ENCODE measurements at places on chromosomes 3 and 15. TPM values are rescaled to one million over a fixed set of nuclear protein-coding genes. Genes with fewer than 3 reads are reported as not detected.

The CHRFAM7A gene
- 7.6 TPM for total RNA-seq

DNA sequence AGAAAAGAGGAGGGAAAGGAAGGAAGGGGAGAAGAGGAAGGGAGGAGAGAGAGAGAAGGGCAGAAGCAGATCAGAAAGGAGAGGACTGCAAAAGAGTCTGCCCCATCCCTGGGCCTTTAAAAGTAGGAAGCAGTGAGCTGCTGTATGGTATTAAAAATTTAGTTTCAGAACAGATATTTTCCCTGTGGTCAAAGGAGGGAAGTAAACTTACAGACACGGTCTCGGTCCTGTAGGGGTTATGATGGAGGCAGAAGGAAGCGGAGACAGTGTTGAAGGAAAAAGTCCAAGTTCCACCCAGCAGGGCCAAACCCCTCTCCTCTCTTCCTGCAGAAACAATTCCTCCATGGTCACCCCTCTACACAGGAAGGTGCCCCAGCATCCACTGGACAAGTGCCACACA lies 122.0 kb upstream of the PROK2 start:
- DNase-seq = no peak

DNA sequence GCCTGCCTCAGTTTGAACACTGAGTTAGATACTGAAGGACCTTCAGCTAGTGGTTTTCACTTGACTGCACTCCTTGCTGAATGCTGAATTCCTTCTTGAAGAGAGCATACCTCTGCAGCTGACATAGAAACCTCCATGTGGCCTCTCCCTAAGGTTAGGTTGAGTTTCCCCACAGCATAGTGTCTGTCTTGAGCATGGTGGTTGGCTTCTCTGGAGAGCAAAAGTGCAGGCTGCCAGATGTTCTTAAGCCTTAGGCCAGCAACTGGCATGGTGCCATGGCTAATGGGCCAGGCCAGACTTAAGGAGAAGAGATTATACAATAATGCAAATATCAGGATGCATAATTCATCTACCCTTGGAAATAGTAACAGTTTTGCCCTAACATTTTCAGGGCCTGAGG lies 545.6 kb upstream of the ZNF385D start:
- DNase-seq = no peak

The SERPINI2 gene
- total RNA-seq = not detected

DNA sequence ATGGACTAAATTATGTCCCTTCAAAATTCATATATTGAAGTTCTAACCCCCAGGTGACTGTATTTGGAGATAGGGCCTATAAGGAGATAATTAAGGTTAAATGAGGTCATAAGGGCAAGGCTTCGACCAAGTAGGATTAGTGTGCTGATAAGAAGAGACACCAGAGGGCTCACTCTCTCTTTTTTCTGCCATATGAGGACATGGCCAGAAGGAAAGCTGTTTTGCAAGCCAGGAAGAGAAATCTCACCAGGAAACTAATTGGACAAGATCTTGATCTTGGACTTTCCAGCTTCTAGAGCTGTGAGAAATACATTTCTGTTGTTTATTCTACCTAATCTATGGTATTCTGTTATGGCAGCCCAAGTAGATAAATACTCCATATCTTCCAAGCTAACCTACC lies 503.6 kb upstream of the NAALADL2 start:
- DNase-seq = no peak

The LZTFL1 gene
- 30.9 TPM for total RNA-seq

DNA sequence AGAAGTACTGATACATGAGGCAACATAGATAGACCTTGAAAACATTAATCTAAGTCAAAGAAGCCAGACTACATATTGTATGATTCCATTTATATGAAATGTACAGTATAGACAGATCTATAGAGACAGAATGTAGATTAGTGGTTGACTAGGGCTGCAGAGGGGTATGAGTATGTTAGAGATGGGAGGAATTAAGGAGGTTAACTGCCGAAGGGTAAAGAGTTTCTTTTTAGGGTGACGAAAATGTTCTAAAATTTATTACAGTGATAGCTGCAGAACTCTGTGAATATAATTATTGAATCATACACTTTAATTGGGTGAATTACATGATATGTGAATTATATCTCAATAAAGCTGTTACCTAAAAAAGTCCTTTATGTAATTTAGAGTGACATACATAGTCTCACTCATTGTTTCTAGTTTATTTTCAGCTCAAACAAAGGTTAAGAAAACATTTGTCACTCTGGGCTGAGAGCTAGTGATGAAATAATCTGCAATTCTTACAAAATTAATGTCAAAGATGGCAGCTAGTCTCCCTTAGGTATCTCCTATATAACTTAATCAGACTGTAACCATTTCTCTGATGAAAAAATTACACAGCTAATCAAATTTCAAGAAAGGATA lies 61.4 kb downstream of the DENND4A start:
- no peak for DNase-seq

DNA sequence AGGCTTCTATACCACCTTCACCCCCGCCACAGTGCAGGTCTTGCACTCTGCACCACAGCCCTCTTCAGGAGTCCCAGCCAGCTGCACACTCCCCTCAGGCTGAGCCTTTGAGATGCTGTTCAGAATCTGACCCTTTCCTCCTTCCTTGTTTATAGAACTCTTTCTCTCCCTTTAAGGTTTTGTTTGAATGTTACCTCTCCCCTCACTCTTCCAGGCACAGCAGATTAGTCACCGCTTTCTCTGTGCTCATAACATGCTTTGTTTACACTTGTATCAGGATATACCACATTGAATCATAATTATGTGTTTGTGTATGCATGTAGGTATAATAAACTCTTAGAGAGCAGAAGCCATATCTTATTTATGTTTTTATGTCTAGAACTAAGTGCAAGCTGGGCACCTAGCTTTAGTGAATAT lies 168.4 kb upstream of the BCL6 start:
- no peak for DNase-seq

GRCh38 chr3:66083784-66084213 lies 45.1 kb upstream of the MAGI1 start:
- DNase-seq = no peak

DNA sequence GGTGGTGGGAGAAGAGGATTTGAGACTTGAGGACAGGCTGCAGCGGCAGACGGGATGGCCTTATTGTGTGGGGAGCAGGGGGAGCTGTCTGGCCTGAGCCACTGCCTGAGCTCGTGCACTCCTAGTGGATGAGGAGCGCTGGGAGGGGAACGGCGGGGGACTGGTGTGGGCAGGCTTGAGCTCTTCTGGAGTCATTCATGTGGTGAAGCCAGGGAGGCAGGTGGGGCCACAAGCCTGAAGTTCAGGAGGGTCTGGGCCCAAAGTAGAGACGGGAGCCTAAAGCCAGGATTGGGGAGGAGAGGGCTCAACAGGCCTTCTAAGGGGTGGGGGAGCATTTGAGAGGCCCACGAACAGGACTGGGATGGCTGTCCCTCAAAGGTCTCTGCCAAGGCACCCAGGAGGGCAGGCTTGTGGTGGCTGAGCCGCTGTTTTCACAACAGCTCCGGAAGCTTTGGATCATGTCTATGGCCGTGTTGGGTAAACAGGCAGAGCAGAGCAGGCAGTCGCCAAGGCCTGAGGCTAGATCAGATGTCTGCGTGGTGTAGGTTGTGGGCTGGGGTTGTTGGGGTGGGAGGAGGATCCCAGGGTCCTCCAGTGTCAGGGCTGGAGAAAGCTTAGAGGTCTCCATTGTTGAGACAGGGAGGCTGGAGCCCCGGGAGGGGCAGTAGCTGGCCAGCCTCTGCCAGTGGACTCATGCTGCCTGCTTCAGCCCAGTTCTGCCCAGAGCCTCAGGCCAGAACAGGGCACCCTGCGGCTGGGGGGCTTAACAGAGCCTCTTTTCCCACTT lies 8.2 kb downstream of the PRKCD start:
- DNase-seq = no peak

DNA sequence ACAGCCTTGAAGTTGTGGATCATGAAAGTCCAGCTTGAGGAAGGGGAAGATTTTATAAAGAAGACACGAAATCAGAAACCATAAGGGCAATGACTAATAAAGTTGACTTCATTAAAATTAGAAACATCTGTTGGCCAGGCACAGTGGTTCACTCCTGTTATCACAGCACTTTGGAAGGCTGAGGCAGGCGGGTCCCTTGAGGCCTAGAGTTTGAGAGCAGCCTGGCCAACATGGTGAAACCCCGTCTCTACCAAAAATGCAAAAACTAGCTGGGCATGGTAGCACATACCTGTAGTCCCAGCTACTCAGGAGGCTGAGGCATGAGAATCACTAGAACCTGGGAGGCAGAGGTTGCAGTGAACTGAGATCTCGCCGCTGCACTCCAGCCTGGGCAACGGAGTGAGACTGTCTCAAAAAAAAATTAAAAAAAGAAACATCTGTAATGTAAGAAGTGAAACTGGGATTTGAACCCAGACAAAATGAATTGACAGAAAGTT lies 7.9 kb upstream of the UBXN7 start:
- DNase-seq = no peak

DNA sequence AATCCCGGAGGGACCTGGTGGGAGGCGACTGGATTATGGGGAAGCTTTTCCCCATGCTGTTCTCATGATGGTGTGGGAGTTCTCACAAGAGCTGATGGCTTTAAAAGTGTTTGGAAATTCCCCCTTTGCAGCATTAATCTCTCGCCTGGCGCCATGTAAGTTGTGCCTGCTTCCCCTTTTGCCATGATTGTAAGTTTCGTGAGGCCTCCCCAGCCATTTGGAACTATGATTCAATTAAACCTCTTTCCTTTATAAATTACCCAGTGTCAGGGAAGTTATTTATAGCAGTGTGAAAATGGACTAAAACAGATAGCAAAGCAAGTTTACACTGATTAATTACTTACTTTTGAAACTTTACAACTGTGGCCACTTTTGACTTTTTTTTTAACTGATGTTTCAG lies 10.6 kb upstream of the U2SURP start:
- DNase-seq = no peak

GRCh38 chr15:62833646-62834045 lies 208.9 kb upstream of the TPM1 start:
- DNase-seq = no peak

DNA sequence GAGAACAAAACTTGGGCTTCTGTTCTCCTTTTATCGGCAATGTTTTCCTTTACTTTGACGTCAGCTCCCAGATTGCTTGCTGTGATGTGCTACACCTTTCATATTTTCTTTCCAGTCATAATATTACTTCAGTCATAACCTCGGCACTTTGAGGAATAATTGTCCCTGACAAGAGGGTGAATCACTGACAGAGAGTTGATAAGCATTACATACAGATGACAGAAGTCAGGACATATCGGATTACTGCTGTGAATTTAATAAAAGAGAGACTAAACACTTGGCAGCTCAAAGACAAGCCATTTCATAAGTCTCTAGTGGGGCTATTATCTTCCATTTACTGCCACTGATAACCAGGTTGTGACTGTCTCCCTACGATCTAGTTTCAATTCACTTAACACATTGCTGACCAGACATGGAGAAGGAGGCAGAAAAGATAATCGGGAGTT lies 362.1 kb upstream of the ARRDC4 start:
- DNase-seq = no peak

DNA sequence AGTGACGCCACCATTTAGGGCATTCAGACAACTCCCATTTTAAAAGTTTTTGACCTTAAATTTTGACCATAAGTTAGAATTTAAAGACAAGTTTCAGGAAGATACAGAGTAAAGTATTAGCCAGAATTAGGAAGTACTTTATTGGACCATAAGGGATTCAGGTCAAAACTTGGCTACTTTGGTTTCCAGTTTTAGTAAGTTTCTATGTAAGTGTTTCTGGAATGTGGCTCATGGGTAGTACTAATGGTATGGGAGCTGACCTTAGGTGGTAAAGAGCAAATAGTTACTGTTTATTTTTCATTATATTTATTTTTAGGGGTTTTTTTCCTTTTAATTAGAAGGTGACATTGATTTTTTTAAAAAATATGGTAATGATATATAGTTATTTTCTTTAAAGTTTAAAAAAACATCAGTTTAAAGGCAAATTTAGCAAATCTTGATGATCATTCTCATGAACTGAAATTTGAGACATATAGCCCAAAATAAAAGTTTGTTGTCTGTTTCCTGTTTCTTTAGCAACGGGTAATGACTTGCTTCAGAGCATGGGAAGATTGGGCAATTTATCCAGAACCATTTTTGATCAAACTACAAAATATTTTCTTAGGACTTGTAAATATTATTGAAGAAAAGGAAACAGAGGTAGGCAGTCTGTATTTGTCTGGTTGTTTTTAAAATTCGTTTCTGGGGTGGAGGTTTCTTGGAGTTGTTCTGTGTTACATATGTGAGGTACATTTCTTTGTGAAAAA lies 34.3 kb downstream of the U2SURP start:
- no peak for DNase-seq

The NMNAT3 gene
- total RNA-seq = 3.0 TPM

DNA sequence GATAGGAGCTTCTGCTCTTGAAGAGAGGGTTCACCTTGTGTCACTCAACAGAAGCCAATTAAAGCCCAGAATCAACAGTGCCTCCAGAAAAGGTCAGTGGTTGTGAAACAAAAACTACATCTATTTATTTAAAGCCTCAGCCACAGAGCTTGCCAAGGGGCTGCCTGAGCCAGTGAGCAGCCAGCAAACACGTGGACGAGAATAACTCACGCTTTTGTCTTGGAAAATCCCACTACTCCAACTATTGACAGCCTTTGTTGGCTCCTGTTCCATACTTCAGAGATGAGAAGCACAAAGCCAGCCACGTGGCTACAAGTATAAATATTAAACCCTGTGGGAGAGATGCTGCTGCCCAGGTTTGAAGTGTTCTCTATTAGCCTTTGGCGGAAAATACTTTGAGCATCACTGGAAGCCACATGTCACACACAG lies 10.3 kb downstream of the GPR156 start:
- DNase-seq = no peak

DNA sequence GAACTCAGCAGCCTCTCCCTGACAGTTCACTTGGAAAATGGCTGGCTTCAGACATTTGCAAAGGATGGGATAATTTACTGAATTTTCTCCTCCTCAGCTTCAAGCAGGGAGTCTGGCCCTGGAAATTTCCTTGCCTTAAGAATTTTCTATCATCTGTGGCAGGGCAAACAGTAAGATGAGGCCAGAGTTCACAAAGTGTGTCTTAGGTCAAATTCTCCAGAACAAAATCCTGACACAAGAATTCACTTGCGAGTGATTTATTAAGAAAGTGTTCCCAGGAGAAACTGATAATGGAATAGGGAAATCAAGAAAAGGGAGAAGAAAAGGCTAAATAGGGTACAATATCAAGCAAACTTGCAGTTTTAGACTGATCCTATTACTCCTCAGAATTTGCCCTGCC lies 55.3 kb downstream of the SNTN start:
- no peak for DNase-seq

GRCh38 chr3:87397211-87397610 lies 120.8 kb upstream of the POU1F1 start:
- no peak for DNase-seq

The SERPINI1 gene
- 11.0 TPM for total RNA-seq

The PLS1 gene
- total RNA-seq = 1.4 TPM

The ITIH1 gene
- total RNA-seq = not detected

- DNase-seq = no peak
Measured at GRCh38 chr15:95845862-95846515, 484.5 kb upstream of the NR2F2 start.

- no peak for DNase-seq
Measured at GRCh38 chr3:115139072-115139471, 8.0 kb downstream of the ZBTB20 start.

GRCh38 chr3:217948-218347 lies 21.4 kb downstream of the CHL1 start:
- no peak for DNase-seq

- no peak for DNase-seq
Measured at GRCh38 chr3:54949491-54950044, 21.7 kb upstream of the LRTM1 start.

GRCh38 chr15:95131131-95131556 lies 899.8 kb downstream of the MCTP2 start:
- DNase-seq = no peak

The TYRO3 gene
- 8.8 TPM for total RNA-seq

Data from thoracic aorta (tissue), 2 donors.